ENCODE measurements at places on chromosomes 2 and 18.
A peak's percentile ranks its signal among the peaks of the same experiment; 100 is the strongest.

DNA sequence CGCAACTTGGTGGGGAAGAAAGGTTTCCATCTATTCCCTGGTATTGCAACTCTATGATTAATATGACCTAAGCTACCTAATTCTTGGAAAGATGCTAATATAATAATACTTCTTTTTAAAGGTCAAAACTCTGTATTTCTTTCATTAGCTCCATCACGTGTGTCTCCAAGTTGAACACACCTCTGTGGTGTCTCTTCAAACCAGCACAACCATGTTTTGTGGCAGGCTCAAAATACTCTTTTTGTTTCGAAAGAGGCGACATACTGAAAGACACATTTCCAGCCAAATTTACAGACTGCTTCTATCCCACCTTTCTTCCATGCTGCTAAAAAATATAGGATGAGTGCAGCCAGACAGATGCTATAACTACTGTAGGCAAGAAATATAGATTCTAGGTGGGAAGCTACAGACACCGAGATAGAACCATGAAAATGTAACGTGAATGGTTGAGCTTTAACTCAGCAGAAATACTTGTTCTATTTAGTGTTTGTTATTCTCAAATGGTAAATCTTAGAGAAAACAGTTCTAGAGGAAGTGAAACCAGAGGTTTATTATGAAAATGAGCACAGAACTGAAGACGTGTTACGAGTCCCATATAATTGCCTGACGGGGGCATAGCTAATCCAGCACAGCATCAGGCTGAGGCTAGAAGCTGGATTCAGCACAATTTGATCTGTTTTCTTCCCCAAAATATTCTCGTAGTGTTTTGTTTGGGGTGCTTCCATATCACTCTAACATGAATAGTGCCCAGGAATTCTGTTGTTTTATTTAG, 991.5 kb upstream of the FANCL start:
- no peak for DNase-seq

GRCh38 chr2:38421274-38422056, 44.4 kb upstream of the ATL2 start:
- no peak for DNase-seq

GRCh38 chr2:68774569-68775271, 40.1 kb downstream of the ARHGAP25 start:
- DNase-seq: peak; percentile 77

- DNase-seq: no peak
Observed at GRCh38 chr2:54336136-54336976, 80.3 kb upstream of the TSPYL6 start.

DNA sequence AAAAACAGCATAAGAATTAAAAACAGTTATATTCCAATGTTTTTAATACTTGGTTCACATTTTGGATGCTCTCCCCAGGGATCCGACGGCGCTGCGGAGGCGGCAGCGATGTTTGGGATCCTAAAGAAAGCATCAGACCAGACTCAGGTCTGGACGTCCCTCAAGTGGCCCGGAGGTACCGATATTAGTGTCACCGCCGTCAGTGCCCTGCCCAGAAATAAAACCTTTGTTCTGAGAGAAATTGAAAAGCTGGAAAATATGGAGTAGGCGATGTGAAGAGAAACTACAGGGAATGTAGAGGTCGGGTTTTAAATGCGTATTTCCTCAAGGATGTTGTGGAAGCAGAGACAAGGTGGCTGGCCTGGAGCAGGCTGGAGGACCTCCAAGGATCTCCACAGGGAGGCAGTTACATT, 683 bp upstream of the TBC1D8 start:
- DNase-seq: no peak

- DNase-seq: no peak
Observed at GRCh38 chr18:75544051-75544481, 116.6 kb upstream of the SMIM21 start.

- no peak for DNase-seq
Observed at GRCh38 chr18:50360611-50361010, 14.2 kb upstream of the SKA1 start.

DNA sequence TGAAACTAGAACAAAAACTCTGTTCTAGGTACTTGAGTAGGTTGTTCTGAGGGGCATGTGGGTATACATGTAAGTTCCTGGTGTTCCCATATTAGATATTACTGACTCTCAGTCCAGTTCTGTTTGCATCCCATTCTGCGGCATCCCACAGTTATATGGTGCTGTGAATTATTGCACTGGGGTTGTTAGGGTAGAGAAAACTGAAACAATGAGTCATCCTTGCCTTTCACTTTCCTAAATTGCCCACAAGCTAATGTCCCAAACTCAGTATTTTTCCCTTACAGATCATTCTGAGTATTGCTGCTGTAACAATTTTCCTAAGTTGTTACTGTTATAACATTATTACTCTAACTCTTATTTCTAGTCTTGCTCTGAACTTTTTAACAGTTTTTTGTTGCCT, 3.0 kb downstream of the WDR75 start:
- DNase-seq: peak; percentile 38

DNA sequence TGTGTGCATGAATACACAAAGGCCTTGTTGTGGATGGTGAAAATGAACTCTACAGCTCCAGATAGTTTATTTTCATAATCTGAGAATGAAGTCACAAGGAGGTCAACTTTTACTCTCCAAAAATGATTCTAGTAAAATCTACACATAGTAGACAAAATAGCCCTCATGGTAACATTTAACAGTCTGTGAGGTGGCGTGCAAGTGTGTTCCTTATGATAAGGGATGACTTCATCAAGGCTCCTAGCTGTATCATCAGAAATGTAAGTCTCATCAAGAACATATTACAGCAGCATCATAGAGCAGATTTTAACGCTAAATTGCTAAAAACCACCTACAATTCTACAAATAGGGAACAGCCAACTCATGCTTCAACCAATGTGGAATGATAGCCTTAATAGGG, 72.3 kb upstream of the RIOK3 start:
- DNase-seq: no peak

DNA sequence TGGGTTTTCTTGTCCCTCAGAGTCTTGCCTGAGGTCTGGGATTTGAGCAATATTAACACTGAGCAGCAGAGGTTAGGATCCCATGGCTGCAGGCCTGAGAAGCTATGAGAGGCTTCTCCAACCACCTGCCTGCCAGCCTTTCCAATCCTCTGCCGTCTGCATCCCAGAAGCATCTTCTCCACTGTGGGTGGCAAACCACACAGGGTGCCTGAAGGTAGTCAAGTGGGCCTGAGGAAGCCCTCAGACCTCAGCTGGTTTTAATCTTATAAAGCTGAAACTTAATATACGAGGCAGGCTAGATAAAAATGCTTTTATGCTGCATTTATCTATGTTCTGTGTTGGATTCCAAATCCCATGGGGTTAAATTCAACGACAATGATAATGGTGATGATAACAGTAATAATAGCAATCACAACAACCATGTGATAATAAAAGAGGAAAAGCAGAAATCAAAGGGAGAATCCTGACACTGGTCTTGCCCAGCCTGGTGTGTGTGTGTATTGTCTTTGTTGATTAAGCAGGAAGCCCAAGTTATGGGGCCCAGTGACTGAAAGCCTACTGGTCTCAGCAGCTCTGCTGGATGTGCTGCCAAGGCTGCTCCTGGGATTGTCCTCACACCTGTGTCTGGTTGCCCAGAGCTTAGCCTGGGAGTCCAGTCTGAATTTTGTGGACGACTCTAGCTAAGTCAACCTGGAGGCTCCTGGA, 59.7 kb upstream of the LDAH start:
- no peak for DNase-seq

DNA sequence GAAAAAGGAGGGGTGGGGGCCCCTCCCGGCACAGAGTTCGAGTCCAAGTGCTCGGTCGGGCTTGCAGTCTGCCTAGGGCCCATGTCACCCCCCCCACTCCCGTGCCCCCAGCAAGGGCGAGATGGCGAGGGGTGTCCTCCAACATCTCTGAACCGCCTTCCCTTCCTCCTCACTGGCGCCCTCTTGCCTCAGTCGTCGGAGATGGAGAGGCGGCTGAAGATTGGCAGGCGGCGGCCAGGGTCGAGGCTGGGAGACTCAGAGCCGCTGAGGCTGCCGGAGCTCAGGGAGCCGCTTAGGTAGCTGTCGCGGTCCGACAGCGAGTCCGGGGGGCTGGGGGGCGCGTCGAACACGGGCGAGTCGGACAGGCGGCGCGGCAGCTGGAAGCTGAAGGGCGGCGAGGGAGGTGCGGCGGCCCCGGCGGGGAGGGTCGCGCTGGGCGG, 2.3 kb downstream of the ZFP36L2 start:
- peak; percentile 84 for DNase-seq

DNA sequence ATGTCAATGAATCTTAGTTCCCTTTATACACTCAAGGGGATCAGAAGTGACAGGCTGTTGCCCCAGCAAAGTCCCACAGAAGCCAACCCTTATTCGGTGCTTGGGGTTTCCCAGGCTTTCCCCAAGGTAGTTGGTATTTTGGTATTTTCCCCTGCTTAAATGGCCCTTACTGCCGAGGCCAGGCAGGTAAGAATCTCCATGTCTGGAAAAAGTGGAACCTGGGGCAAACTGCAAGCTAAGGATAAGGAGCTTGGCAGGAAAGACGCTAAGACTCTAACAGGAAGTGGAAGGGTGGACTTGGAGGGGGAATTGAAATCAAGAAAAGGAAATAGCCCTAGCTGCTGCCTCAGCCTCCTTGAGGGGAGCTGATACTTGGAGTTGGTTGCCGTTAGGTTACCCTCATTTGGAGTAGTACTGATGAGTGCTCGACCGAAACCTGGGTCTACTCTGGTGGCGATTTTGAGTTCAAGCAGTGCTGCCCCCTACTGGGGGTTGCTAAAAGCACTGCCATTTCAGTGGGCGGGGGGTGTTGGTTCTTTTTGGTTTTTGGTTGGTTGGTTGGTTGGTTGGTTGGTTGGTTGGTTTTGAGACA, 3.3 kb upstream of the GPBAR1 start:
- DNase-seq: peak; percentile 86

DNA sequence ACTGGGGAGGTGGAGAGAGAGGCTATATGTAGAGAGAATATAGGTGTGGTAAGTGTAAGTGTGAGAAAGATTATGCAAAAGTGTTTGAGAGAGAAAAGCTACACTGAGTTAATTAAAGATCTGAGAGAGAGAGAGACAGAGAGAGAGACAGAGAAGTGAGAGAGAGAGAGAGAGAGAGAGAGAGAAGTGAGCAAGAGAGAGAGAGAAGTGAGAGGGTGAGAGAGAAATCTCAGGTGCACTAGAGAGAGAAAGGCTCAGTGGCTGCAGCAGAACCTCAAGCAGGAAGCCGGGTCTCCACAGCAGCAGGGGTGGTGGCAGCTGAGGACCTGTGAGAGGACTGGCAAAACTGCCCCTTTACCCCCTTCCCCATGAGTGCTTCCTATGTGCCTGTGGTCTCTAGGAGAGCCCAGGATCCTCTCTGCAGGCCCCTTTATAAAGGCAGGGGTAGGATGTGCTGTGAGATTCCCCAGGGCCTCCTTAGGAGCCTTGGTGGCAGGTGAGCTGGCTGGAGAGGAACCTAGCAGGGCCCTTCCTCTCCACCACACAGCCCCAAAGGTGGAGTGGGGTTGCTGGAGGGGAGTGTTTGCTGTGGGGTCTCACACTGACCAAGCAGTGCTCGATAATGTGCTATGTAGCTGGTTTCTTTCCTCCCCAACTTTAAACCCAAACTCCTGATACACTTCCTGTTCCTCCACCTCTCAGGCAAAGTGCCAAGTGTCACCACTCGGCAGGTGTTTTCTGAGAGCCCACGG, 52.6 kb downstream of the SLC4A5 start:
- peak; percentile 33 for DNase-seq

DNA sequence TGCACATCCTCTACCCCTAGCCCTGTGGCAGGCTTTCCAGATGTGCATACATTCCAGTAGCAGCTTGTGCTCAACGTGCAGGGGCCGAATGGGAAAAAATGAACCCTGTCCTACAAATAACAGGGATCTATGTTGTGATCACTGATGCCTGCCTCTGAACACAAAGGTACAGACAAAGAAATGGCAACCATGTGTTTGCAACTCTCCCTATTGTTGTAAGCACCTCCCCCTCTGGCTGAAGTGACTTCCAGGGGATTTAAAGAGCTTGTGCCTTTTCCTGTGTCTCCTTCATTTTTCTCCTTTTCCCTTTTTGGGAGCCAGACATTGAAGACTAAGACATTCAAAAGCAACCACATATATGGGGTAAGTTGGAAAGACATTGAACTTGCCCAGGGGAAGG, 21.6 kb downstream of the ARHGAP25 start:
- no peak for DNase-seq

DNA sequence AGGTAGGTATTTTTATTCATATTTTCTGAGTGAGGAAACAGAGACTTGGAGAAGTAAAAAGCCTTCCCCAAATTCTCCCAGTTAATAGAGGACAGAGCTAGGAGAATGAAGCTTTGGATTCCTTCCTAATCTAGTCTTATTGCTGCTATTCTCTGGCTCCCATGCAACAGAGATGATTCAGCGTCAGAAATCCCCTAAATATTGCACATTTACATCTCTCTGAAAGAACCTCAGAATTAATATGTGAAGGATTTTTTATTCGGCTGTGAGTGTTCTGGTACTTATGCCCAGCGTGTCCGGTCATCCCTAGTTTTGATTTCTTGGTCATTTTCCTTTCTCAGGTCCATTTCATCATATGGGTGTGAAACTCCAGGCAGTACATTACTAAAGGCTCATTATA, 91.2 kb upstream of the SESTD1 start:
- DNase-seq: no peak

GRCh38 chr2:66169076-66169475, 265.8 kb upstream of the MEIS1 start:
- no peak for DNase-seq

DNA sequence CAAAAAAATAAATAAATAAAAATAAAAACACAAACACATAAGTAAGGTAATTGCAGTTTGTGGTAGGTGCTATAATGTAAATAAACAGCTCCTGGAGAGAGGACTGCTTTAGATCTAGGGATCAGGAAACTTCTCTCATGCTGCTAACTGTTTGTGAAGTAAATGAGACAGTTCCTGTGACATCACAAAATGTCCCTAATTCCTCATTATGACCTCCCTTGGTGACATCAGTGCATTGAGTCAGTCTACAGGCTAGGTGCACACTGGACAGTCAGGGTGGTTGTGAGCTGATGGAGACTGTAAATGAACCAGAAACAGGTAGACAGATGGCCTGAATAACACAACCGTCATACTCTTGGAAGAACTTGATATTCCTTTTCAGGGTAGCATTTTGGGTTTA, 13.4 kb downstream of the ERICH2 start:
- no peak for DNase-seq

DNA sequence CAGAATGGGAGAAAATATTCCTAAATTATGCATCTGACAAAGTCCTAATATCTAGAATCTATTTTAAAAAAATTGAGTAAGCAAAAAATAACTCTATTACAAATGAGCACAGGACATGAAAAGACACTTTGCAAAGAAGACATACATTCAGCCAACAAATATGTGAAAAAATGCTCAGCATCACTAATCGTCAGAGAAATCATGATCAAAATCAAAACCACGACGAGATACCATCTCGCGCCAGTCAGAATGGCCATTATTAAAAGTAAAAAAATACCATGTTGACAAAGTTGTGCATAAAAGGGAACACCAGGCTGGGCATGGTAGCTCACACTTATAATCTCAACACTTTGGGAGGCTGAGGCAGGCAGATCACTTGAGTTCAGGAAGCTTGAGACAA, 63.5 kb downstream of the EVA1A start:
- no peak for DNase-seq

GRCh38 chr2:190254063-190254850, 65.4 kb downstream of the HIBCH start:
- no peak for DNase-seq
